Ammon's horn (tissue), 1 donor: ENCODE measurements at places on chromosomes 11 and 22.

- DNase-seq = no peak
Observed at GRCh38 chr22:39292031-39292462, 27.4 kb downstream of the RPL3 start.

DNA sequence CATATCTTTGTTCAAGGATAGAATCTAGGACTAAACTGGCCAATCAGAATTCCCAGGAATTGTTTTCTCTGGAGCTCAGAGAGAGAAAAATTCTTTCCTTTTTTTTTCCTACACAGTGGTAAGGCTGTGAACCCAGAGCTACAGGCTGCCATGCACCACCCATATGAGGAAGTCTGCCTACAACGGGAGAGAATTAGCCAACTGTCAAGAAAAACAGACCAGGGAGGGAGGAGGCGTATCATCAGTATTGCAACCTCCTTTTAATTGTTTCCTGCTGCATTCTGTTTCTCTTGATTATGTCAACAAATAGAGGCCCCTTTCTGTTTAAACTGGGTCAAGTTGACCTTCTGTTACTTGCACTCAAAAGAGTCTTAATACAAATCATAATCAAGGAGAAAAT lies 176.5 kb upstream of the UBASH3B start:
- no peak for DNase-seq

DNA sequence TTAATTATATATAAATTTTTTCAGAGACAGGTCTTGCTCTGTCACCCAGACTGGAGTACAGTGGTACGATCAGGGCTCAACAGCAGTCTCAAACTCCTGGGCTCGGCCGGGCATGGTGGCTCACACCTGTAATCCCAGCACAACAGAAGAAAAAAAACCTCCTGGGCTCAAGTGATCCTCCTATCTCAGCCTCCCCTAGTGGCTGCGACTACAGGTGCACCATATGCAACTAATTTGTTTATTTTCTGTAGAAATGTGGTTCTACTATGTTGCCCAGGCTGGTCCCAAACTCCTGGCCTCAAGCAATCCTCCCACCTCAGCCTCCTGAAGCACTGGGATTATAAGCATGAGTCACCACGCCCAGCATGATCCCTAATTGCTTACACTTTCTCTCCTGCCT lies 56.1 kb upstream of the SLC35C1 start:
- DNase-seq = no peak

- no peak for DNase-seq
Observed at GRCh38 chr11:87144252-87144651, 106.5 kb downstream of the TMEM135 start.

DNA sequence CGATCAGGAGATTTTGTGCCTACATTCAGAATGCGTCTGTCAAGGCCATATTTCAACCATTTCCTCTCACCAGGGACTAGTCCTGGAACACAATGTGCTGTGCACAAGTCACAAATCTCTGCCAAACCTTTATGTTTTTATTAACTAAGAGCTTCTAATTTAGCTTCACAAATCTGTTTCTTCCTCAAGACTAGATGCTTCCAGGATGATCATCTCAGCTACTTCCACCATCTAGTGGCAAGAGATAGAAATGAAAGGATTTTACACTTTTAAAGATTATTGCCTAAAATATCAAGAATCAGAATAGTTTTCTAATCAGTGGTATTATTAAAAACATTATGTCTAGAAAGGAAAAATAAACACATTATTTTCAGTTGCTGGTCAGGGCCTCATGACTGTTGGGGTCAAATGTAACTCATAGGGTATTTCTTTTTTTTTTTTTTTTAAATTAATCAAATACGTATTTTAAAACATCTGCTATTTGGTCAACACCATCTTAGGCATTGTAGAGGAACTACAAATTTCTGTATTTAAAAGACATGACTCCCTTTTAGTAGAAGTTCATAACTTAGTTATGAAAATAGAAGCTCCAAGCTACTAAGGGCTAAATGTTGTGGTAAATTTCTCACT lies 1102.6 kb downstream of the DLG2 start:
- DNase-seq = peak; percentile 58

GRCh38 chr11:28922386-28922981 lies 814.3 kb downstream of the METTL15 start:
- DNase-seq = no peak

DNA sequence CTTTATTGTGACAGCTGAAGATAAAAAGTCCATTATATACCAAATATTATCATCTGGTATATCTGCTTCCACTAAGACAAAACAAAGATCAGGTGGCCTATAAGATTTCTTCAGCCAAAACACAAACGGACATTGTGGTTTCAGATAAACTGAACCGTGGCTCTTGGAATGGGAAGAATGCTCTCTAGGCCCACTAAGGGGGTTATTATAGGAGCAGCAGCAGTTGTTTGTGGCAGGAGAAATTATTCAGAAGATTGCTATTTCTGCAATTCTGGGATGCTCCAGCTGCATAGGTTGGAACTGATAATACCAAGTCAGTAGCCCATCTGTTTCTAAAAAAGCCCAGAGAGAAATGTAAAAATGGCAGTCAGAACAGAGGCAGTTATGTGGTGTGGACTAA lies 145.3 kb downstream of the NCAM1 start:
- DNase-seq = no peak
